ENCODE measurements at places on chromosomes 11 and 22. TPM values are rescaled to one million over a fixed set of nuclear protein-coding genes. Genes with fewer than 3 reads are reported as not detected.
A peak's percentile ranks its signal among the peaks of the same experiment; 100 is the strongest.

B4GALNT4 gene
- total RNA-seq: 1.2 TPM

GRCh38 chr11:71245601-71246391, 6.6 kb downstream of the SHANK2 start:
- H3K27ac ChIP-seq: no peak overlapping the region
- no peaks in the 10 kb centered on the region for H3K36me3 ChIP-seq
- no peak for DNase-seq
- H3K27me3 ChIP-seq: no peaks in the 10 kb centered on the region
- no peak overlapping the region for H3K4me3 ChIP-seq

GRCh38 chr11:104060004-104060794, 23.8 kb downstream of the DDI1 start:
- H3K36me3 ChIP-seq: no peaks in the 10 kb centered on the region
- no peaks in the 10 kb centered on the region for H3K27me3 ChIP-seq
- no peak overlapping the region for H3K4me3 ChIP-seq
- no peak overlapping the region for H3K27ac ChIP-seq

DNA sequence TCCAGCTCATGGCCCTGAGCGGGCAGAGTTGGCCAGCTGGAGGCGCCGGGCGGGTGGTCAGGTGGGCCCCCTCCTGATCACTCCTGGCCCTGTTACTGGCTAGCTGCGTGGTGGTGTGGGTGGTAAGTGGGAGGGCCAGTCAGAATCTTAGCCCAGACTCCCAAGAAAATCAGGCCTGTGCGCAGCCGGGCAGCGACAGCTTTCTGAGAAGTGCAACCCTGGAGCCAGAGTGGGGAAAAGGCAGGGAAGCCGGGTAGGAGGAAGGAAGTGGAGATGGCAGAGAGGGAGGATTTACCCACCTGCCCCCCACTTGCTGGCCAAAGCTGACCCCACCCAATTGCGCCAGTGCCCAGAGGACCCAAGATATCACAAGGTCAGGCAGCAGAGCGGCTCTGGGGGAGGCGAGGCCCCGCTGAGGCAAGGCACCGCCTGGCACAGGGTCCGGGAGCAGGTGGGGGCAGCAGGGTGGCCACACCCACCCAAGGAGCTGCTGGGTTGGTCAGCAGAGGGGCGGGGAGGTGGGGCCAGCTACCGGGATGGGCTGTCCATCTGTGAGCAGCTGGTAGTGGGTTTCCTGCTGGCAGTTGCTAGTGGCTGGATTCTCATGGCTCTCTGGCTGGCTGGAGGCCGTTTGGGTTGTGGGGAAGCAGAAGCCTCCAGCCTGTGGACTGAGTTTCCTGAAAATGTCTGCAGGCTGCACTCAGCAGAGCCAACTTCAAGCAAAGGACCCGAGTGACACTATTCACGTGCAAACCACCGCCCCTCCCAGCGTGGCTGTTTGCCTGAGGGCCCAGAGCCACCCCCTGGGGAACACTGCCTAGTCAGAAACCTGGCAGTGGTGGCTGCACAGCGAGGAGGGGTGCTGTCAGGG, 196.4 kb downstream of the IGLL1 start:
- DNase-seq: peak; percentile 40
- no peaks in the 10 kb centered on the region for H3K27me3 ChIP-seq
- no peaks in the 10 kb centered on the region for H3K36me3 ChIP-seq
- no peak overlapping the region for H3K27ac ChIP-seq
- peaks cover 17% of the 10 kb centered on the region for H3K4me1 ChIP-seq

DNA sequence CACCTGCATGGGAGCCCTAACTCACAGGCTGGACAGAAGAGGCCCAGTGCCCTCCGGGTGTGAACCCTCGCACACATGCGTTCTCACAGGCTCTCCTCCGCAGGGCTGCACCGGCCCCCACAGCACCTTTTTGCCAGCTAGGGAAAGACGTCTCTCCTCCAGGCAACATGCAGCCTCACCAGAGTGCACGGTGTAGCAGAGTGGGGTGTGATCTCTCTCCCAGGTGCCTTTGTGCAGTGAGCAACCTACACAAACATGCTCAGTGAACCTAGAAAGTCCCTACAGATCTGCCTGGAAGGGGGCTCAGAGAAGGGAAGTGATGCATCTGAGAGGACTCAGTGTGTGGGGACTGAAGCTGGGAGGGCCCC, 3.7 kb upstream of the CARNS1 start:
- H3K27ac ChIP-seq: no peak overlapping the region
- H3K36me3 ChIP-seq: no peaks in the 10 kb centered on the region
- H3K27me3 ChIP-seq: no peaks in the 10 kb centered on the region
- H3K4me3 ChIP-seq: no peak overlapping the region
- H3K4me1 ChIP-seq: peaks cover 9% of the 10 kb centered on the region

FANCF gene
- 15.2 TPM for total RNA-seq

GRCh38 chr11:68870470-68870869, 28.8 kb upstream of the CPT1A start:
- H3K4me3 ChIP-seq: no peak overlapping the region
- H3K27me3 ChIP-seq: no peaks in the 10 kb centered on the region
- no peaks in the 10 kb centered on the region for H3K36me3 ChIP-seq
- H3K27ac ChIP-seq: peak overlapping the region; percentile 42
- DNase-seq: no peak

DNA sequence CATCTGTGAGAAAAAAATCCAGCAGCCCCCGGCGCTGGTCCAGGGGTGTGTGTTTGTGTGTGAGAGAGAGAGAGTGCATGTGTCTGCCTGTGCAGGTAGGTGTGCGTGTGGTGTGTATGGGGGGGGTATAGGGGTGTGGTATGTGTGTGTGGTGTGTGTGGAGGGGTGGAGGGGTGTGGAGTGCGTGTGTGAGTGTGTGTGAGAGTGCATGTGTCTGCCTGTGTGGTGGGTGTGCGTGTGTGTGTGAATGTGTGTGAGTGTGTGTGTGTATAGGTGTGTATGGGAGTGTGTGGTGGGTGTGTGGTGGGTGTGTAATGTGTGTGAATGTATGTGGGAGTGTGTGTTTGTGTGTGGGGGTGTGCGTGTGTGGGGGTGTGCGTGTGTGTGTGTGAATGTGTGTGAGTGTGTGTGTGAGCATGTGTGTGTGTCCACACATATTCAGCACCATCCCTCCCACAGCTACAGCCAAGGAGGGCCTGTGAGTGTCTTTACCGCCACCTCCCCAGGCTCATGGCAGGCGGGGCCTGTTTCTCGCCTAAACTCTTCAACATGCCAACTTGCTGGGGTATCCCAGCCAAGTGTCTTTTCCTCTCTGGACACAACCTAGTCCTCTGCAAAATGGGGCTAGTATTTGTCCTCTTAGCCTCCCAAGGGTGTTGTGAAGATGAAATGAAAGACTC, 11.9 kb downstream of the LMO1 start:
- no peak overlapping the region for H3K4me3 ChIP-seq
- H3K27ac ChIP-seq: no peak overlapping the region
- H3K27me3 ChIP-seq: no peaks in the 10 kb centered on the region
- no peak for DNase-seq

DNA sequence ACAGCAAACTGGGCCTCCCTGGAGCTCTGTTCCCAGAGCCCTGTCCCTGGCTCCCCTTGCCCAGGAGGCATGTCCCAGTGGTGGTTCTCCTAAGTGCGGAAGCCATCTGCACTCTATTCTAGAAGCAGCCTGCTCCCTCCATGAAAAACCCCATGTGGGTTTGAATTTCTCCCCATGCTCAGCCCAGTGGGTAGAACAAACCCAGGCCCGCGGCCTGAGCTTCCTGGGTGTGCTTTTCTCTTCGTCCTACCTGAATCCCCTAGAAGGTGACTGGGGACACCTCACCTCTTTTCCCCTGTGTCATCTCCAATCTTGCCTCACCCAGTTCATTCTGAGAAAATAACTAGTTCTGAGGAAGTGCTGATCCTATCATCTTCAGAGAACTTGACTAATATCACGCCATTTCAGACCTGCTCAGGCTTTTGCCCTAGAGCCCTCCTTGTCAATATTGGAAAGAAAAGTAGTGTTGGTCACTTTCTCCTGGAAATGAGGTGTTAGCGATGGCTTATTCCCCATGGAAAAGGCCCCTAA, 15.9 kb downstream of the IL10RA start:
- H3K27ac ChIP-seq: no peak overlapping the region
- H3K36me3 ChIP-seq: no peaks in the 10 kb centered on the region
- no peaks in the 10 kb centered on the region for H3K27me3 ChIP-seq
- no peak for DNase-seq
- H3K4me1 ChIP-seq: no peaks in the 10 kb centered on the region
- H3K4me3 ChIP-seq: no peak overlapping the region

GRCh38 chr11:58940028-58940427, 740 bp downstream of the GLYATL1 start:
- H3K27ac ChIP-seq: no peak overlapping the region
- no peaks in the 10 kb centered on the region for H3K4me1 ChIP-seq
- no peaks in the 10 kb centered on the region for H3K27me3 ChIP-seq

ELMOD1 gene
- total RNA-seq: not detected

DNA sequence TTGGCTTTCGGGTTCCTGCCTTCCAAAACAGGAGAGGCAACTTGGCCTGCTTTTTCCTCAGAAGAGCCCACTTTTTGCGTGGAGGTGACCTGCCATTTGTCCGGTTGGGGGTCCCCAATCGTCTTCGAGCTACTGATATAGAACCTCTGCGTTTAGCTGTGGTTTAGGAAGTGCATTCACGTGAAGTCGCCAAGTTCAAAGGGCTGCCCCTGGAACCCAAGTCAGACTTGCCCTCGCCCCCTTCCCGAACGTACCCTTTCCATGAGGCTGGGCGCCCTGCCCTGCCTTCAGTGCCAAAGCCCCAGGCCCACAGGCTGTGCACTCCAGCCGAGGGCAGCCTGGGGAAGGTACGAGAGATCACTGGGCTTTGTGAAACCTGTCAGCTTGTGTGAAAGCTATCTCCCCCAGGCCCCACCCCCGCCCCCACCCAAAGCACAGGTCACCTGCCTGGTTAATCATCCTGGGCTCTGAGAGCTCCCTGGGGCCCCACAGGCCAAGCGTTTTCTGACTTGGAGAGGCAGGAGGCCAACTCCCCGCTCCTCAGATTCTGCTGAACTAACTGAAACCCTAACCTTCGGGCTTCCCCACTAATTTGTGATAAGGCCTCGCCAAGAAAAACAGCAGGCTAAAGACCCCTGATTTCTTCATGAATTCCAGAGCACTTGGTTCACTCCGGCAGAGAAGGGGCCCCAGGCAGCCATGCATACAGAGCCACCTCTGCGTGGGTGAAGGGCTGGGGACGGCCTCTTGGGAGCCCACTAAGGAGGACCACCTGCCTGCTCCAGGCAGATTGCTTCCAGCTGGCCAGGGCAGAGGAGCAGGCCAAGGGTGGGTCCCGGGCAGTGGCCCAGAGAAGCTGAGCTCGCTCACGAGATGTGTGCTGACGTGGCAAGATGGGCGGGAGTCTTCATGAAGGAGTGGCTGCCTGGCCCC, 25.8 kb upstream of the KCNQ1OT1 start:
- no peaks in the 10 kb centered on the region for H3K36me3 ChIP-seq
- H3K4me1 ChIP-seq: no peaks in the 10 kb centered on the region

- peaks cover 18% of the 10 kb centered on the region for H3K4me1 ChIP-seq
- no peaks in the 10 kb centered on the region for H3K27me3 ChIP-seq
- H3K36me3 ChIP-seq: no peaks in the 10 kb centered on the region
- peak; percentile 73 for DNase-seq
- H3K27ac ChIP-seq: peak overlapping the region; percentile 63
Observed at GRCh38 chr11:126061707-126062678, 673 bp downstream of the CDON start.

DNA sequence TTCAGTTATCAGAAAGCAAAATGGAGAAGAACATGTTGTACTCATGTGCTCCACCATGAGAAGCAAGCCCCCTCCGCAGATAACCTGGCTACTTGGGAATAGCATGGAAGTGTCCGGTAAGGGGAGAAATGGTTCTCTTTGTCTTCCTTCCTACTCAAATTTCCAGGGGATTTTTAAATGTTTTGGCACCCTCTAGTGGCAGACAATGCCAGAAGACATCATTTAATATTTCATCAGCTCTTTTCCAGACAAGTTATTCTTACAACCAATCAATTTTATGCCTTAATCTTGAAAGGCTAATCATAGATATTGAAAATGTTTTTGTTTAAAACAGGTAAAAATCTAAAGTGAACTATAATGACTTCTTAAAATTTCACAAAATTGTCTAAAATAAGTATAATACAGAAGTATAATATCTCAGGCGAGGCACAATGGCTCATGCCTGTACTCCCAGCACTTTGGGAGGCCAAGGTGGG, 15.7 kb downstream of the CRTAM start:
- no peak overlapping the region for H3K27ac ChIP-seq
- H3K4me1 ChIP-seq: no peaks in the 10 kb centered on the region
- no peak overlapping the region for H3K4me3 ChIP-seq

DNA sequence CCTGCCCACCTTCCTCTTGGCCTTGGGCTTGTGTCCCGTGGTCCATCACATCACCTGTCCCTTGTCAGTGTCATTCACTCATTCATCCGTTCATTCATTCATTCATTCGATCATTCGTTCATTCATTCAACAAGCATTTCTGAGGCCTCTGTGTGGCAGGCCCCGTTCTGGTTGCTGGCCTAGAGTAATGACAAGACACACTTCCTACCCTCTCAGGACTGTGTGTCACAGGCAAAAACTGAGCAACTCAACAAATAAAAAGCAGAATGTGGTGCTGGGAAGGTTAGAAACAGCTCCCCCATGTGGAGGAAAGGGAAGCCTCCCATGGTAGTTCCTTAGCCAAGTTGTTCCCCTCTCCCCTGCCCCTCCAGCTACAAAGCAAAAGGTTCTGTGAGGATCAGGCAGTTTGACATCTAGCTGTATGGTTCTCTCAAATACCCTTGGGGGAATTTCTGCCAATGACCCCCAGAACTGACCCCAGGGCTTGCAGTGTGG, 1.6 kb upstream of the OMP start:
- no peak overlapping the region for H3K27ac ChIP-seq
- no peak overlapping the region for H3K4me3 ChIP-seq
- no peaks in the 10 kb centered on the region for H3K36me3 ChIP-seq
- no peak for DNase-seq
- H3K27me3 ChIP-seq: no peaks in the 10 kb centered on the region

DNA sequence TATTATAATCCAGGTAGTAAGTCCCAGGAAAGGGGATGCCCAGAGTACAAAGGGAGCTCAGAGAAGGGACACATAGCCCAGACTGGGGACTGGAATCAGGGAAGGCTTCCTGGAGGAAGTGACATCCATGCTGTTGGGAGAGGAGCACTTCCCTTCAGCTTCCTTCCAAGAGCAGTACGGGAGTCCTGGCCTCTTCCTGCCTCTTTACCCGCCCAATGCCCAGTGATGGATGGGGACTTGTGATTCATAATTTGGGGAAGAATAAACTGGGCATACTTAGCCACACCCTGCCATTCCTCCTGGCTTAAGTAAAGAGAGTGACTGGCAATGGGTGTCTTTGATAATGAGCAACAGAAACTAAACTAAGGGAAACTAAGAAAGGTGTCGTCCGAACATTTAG, 11.5 kb downstream of the C11orf91 start:
- no peaks in the 10 kb centered on the region for H3K27me3 ChIP-seq
- peak overlapping the region; percentile 89 for H3K27ac ChIP-seq
- H3K4me3 ChIP-seq: no peak overlapping the region
- peaks cover 20% of the 10 kb centered on the region for H3K4me1 ChIP-seq

DNA sequence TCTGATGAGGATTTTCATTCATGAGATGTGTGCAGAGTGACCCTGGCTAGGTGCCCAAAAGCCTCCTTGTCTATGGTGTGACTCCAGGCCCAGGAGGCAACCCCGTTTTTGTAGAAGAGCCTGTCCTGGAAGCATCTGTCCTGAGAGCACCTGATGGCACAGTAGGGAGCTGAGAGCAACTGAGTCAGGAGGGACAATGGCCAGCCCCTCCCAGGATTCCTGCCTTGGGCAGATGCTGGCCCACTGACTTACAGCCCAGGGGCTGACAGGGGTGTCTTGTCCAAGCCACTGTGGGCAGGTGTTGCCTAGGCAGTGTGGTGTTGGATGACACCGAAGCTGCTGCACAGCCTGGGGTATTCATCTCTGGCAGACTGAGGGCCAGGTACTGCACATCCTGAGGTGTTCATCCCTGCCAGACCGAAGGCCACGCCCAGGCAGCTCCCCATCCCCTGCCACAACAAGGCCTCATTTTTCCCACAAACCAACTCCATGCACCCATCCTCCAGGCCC, 3.2 kb upstream of the RFPL2 start:
- peaks cover 5% of the 10 kb centered on the region for H3K4me1 ChIP-seq
- H3K27ac ChIP-seq: no peak overlapping the region
- no peaks in the 10 kb centered on the region for H3K36me3 ChIP-seq
- no peak for DNase-seq
- no peaks in the 10 kb centered on the region for H3K27me3 ChIP-seq

Measured in thyroid gland (tissue), 4 donors.